WTC11 (cell line): ENCODE measurements at places on chromosomes 7 and 10.

- peak; percentile 53 for DNase-seq
Measured at GRCh38 chr10:121595806-121596688, 2.2 kb downstream of the FGFR2 start.

GRCh38 chr10:86251426-86251825 is 115.2 kb downstream of the GRID1 start:
- no peak for DNase-seq

DNA sequence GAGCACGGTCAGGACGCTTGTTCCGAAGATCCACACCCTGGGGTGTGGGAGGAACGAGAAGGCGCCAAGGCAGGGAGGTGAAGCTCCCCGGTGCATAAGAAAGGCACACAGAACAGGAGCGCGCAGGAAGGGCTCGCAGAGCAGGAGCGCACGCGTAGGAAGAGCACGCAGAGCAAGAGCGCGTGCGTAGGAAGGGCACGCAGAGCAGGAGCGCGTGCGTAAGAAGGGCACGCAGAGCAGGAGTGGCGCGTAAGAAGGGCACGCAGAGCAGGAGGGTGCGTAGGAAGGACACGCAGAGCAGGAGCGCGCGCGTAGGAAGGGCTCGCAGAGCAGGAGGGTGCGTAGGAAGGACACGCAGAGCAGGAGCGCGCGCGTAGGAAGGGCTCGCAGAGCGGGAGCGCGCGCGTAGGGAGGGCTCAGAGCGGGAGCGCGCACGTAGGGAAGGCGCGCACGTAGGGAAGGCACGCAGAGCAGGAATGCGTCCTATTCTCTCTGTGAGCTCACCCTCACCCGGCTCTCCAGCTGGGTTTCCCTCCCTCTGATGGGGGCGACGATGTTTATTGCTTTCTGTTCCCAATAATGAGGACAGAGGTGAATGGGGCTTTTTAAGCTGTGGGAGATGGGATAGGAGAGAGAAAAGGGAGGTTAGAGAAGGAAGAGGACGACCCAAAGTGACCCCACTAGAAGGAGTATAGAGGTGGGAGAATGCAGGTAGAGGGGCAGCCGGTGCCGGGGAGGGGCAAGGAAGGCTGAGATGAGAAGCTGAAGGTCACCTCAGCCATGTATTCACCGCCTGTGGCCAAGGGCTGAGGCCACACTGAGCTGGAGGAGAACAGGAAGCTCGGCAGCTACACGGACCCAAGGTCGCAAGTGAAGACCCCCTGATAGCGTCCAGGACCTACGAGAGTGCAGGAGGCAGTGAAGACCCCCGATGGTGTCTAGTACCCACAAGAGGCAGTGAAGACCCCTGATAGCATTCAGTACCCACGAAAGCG is 423.2 kb downstream of the PTPRN2 start:
- no peak for DNase-seq

DNA sequence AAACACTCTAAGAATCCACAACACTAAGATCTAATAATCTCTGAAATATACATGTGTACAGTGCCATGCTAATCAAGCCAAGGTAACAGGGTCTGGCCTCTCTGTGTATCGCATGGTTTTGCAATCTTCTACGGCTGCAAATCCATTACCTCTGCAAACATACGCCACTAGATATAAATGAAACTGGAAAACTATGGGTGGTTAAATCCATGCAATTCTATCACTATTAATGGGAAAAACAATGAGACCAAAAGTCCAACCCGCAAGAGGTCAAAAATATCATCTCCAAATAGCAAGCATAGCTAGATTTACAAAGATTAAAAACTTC is 23.0 kb downstream of the SGCE start:
- no peak for DNase-seq

DNA sequence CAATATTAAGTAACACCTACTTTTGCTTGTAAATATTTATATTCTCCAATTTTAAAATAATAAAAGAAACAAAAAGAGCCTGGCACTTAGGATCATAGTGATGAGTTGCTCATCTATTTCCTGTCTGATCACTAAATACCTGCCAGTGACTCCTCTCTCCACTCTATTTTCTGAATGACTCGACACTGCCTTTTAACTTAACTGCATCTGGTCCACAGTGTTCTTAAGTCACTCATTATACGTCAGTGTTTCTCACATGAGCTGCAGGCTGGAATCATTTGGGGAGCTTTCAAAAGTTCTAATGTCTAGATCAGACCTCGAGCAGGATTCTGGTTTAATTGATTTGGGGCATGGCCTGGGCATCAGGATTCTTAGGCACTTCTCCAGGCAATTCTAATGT is 78.0 kb upstream of the AGBL3 start:
- DNase-seq, result no peak

DNA sequence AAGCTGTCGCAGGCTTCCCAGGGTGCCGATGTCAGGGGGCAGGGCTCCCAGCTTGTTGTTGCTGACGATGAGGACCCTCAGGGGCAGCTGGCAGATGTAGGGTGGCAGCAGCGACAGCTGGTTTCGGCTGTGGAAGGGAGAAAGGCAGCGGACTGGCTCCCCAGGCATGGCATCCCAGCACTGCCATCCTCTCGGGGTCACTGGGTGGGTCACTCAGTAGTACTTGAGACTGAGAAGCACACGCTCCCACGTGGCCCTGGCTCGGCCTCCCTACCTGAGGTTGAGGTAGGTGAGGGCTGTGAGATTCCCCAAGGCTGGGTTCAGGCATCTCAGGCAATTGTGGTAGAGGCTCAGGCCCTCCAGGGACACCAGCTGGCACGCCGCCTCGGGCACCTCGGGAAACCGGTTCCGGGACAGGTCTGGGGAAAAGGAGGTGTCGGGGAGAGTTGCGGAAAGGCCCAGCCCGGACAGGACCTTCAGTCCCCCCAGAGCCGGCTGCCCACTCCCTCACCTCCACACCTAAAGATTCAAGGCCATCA is 3.8 kb downstream of the LRCH4 start:
- DNase-seq, result no peak
